ENCODE measurements at places on chromosomes 12 and 14.

GRCh38 chr12:132948146-132949066, 7.7 kb downstream of the ZNF605 start:
- DNase-seq, result no peak

DNA sequence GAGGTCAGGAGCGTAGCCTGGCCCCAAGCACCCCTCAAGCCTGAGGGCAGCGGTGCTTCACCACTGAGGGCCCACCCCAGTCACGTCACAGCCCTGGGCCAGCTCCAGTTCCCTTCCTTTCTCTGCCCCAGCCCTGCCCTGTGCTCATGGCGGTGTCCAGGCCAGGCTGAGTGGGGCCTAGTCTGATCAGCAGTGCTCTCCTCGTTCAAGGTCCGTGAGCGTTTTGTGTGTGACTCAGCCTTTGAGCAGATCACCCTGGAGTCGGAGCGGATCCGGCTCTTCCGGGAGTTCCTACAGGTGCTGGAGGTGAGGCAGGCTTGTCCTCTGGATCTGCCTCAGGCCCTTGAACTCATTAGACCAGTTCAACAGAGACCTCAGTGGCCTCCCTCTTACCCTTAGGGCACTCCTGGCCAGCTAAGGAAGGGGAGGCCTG, 19.0 kb downstream of the PRPF40B start:
- DNase-seq, result no peak

DNA sequence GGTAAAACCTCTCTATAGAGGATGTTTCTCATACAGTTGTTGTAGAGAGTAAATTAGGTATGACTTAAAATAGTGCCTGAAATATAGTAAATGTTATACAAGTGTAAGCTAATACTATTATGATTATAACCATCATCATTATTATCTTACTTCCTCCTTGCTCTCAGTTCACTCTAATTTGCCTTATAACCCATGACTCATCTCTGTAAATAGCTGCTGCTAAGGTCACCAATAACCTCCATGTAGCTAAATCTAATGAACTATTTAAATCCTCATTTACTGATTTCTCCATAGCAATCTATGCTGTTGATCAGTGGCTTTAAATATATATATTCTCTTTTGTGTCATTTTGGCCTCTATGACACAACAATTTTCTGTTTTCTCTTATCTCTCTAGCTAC, 109.6 kb downstream of the RMST start:
- no peak for DNase-seq

- no peak for DNase-seq
Measured at GRCh38 chr14:87255058-87255457, 737.9 kb downstream of the GALC start.

DNA sequence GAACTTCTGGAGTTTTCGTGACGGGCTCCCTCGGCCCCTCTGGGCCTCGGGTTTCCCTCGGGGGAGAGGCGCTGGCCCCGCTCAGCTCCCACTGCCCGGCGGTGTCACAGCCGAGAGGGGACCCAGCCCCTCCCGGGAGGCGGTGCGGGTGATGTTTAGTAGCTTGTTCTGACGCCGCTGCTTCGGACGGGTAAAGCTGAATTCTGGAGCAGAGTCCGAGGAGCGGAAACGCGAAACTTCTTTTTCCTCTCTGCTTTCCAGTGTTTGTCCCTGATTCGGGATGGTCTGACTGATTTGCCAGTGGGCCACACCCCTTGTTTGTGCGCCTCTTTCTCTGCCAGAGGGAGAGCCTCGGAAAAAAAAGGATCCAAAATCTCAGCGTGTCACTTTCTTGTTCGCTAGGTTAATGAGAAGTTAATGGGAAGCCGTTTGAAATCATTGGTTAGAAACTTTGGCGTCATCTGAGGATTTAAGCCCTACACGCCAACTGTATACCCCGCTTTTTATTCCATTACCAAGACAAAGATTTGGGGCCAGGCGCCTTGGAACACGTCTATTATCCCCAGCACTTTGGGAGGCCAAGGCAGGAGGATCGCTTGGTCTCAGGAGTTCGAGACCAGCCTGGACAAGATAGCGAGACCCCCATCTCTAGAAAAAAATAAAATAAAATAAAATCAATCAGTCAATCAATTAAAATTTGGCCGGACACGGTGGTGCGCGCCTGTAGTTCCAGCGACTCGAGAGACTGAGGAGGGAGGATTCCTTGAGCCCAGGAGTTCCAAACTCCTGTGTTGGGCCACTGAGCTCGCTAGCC, 756 bp downstream of the TULP3 start:
- DNase-seq, result no peak

DNA sequence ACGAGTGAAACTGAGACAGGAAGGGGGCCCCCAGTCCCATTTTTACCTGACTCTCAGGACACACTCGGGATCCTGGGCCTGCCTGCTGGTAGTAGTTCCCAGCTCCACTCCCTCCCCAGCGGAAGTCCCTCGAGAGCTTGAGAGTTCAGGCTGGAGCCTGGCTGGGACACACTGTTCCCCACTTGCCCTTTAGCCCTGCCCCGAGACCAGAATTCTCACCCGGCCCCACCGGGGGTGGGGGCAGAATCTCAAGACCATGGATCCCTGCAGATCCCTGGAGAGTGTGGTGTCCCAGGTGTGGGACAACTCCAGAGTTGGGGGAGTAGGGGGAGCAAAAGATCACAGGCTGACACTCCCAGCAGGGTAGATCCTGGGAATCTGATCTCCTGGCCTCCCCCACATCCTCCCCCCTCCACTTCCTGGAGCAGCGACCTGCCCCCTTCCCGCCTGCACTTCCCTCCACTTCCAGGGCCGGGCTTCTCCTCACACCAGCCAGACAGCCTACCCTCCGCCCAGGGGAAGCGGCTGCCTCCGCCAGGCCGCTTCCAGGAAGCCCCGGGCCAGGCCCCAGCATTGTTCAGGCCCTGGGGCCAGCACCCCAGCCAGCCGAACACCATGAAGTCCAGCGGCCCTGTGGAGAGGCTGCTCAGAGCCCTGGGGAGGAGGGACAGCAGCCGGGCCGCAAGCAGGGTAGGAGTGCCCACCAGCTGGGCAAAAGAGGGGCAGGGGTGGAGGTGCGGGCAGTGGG, at the start of gene TNS2:
Gene TNS2 (plus strand): TSS at position 495 of the 748 bp plus-strand sequence. CDS start 121 bp downstream, at position 616.
- no peak for DNase-seq

DNA sequence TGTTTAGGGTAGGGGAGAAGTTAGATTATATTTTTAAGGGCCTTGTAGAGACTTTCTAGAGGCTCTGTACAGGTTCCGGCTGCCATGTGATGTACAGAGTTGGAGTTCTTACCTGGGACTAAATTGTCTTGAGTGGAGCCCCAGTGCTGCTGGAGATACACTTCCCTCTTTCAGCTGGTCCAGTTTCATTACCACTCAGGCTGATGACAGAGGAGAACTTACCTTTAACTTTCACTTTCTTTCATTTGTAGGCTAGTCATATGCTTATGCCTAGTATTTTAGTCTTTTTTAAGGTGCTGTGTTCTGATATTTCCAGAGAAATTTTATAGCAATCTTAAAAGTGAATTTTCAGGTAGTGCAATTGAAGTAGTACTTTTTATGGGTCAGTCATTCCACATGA, 117.3 kb downstream of the ERC1 start:
- no peak for DNase-seq

- no peak for DNase-seq
Measured at GRCh38 chr14:61569812-61570548, 125.3 kb upstream of the HIF1A start.
